NCI-H1092 treated with DMSO at 0.1 percent for 48 hours (cell line): ENCODE measurements at places on chromosomes 5 and 9.

- DNase-seq: no peak
Observed at GRCh38 chr5:108503986-108504385, 122.1 kb upstream of the FBXL17 start.

DNA sequence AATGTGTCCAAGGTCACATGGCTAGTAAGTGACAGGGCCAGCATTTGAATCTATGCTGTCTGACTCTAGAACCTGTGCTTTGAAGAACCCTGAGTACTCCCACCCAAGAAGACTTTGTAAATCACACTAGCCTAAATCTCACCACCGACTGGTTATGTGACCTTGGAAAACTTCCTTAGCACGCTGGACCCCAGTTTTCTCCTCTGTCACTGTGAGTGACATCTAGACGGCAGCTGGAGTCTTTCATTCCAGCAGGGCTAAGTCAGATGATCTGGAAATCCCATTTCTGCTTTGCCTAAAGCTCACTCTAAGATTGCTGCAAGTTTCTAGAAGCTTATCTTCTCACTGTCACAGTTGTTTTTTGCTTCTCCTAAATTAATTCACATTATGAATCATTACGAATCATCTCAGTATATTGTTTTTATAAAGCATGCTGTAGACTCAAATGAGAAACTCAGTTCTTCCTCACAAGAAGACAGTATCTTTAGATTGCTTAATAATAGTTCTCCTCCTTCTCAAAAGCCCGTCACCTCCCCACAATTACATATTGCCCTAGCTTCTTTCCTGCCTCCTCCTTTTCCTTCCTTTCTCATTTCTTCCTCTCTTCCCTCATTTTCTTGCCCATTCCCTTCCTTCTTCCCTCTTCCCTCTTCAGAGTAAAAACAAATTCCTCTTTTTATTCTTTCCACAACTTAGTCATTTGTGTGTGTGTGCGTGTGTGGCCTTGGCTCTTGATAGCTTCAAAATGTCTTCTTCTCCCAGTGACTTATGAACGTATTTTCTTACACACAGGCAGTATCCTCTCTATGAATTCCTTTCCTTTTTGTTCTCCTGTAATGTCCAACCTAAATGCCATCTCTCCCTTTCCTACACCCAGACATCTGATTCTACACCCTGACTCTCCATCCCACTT is 16.8 kb downstream of the ALDOB start:
- DNase-seq: no peak

DNA sequence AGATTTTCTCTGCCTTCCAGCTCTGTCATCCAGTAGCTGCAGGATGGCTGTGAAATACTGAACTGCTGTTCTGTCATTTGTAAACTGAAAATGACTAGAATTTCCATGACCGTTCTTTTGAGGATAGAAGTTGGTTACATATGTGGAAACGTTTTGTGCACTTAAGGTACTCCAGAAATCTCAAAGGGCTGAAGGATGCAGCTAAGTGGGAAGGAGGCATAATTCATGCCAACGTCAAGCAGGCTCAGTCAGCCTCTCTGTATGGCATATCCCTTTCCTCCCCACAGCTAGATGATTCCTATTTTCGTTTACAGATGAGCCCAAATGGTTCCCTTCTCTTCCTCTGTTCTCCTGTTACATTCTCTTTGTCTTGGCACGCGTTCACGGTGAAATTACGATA is 257.6 kb downstream of the FBXL7 start:
- DNase-seq: no peak

DNA sequence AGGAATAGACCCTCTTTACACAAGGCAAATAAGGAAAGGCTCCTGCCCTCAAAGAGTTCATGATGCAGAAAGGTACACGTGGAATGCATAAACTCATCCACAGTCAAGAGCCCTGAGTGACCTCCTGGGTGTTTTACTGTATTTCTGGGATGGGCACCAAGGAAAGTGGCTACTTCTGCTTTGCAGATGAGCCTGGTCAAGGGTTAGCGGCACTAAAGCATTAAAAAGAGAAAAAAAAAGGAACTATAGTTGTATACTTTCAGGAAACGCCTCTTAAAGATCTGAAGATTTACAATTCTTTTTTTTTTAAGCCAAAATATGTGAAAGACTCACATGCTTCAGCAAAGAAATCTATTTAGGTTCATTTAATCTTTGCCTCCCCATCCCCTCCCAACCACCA is 366.2 kb upstream of the PDE4D start:
- no peak for DNase-seq

- no peak for DNase-seq
Observed at GRCh38 chr5:62812621-62813255, 234.1 kb downstream of the LRRC70 start.

DNA sequence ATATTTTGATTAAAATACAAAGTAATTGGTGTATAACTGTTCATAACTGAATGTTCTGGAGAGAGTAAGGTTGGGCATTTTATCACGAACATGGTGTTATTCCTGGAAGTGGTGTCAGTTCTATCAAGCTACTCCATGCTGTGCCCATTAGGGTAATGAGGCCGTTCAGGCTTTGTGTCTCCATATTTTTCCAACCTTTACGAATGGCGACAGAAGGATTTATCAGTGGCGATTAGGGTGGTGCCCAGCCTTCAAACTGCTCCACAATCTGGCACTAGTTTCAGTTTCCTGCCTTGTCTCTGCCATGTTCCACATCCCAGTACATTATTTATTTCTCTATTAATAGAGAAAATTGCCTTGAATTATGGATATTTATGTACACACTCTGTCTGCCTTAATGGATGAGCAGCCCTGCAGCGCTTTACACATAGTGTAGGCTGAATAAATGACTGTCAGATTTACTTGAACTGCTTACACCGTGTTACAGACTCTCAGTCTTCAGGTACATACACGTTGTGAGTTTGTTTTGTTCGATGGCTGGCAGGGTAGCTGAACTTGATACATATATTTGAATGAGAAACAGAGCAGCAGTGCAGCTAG is 23.9 kb upstream of the TMC1 start:
- DNase-seq: no peak

GRCh38 chr5:143054480-143054941 is 284.3 kb downstream of the ARHGAP26 start:
- DNase-seq: no peak

DNA sequence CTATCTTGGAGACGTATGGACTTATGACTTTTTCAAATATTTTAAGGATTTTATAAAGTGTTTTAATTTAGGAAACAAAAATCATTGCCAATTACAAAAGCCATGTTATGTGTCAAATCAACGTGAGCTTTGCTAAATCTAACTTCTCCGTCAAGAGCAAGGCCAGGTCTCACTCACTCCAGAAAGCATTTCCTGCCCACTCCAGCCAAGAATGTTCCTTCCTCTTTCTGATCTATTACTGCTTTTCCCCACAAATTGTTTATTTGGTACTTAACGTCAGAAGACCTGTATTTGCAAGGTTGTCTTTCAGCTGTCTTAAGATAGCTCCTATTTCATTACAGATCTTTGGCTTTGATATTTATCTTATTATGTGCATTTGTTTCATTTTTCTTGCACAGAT is 193.5 kb upstream of the HAPLN1 start:
- no peak for DNase-seq

- no peak for DNase-seq
Observed at GRCh38 chr9:431701-432100, 217.0 kb downstream of the DOCK8 start.

- DNase-seq: no peak
Observed at GRCh38 chr5:146068977-146069779, 36.2 kb downstream of the PLAC8L1 start.

GRCh38 chr9:134412298-134412711 is 86.0 kb downstream of the RXRA start:
- no peak for DNase-seq

- no peak for DNase-seq
Observed at GRCh38 chr5:173202266-173202875, 32.6 kb downstream of the NKX2-5 start.

DNA sequence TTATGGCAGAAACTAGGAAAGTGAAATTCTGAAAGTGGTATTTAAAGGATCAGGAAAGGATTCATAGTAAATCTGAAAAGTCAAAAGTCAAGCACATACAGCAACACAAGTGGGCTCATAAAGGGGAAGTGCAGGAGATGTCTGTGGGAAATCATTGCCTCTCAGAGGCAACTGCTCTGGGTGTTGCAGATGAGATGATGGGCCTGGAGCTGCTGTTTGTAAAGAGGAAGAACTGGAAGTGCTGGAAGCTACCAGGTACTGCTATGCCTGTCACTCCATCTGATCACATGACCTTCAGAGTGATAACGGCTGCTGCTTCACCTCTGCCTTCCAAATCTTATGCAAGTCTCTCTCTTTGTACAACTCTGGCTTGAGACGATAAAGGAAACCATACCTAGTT is 55.9 kb downstream of the ADRB2 start:
- DNase-seq: no peak

DNA sequence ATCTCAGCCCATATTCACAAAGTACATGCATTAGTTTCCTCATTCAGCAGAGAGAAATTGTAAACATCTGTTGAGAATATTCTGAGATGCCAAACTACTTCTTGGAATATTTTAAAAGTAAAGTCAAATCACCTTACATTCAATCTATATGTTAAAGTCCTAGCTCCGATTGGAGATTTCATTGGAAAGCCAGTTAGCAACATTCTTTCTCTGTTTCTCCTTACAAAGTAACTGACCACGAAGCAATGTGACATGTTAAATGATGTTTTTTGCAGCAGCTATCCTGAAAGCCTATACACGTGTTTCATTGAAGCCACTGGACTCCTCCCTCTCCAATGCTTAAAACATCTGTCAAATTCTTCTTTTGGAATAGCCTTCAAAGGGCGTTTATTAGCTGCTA is 379.1 kb upstream of the CCNH start:
- DNase-seq: no peak

DNA sequence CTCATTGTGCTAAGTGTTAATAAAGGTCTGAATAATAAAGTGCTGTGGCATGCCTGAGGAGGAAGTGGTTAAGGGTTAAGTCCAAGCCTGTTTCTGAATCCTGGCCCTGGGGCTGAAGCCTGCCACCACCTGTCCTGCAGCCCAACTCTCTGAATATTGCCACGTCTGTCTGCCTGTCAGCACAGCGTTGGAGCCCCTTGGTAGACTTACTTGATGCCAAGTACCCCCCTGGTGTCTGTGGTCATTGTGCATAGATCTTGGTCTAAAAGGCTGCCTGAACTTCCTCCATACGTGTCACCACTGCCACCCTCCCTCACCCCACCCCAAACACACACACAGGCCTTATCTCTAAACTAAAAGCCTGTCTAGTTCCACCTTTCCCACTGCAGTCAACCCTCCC is 35.4 kb upstream of the SLC2A8 start:
- no peak for DNase-seq

GRCh38 chr9:135596211-135596610 is 34.7 kb downstream of the PAEP start:
- no peak for DNase-seq

DNA sequence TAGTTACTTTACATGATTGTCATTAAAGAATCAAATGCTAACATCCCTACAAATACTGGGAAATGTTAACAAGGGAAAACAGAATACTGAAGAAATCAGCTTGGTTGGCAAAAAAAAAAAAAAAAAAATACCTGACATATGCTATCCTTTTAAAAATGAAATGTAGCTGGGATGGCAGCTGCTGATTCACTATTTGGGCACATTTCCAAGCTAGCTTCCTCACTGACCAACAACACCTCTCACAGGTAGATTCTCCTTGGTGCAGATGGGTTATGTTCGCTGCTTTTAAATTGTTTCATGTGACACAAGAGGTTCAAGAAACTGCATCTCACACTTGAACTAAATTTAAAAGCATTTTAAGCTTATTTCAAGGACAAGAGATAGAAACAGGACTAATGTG is 6.1 kb upstream of the PRUNE2 start:
- peak; percentile 19 for DNase-seq

DNA sequence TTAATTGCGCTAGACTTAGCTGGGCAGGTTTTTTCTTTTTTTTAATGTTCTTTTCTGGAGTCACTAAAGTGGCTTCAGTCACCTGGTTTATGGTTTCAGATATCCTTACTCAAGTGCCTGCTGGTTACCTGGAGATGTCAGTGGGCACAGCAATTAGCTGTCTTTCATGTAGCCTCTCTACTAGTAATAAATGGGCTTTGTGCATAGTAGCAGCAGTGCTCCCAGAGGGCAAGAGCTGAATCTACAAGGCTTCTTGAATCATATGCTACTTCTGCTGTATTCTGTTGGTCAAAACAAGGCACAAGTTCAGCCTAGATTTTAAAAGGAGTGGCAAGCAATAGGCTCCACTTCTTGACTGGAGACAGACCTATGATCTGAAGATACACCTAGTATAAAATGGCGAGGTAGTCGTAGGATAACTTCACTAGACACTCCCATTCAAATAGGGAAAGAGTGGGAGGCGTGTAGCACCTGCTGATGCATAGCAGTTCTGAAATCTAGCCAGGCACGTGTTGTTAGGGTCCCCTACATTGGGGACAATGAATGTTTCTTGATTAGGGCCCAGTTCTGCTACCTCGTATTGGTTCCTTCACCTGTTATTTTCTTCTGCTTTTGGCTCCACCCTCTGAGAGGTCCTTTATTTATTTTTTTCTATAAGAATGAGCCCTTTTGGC is 7.0 kb downstream of the SCAMP1 start:
- DNase-seq: peak; percentile 2

- no peak for DNase-seq
Observed at GRCh38 chr5:95892784-95893354, 68.8 kb downstream of the ELL2 start.

- DNase-seq: no peak
Observed at GRCh38 chr9:126049088-126049487, 277.5 kb upstream of the MVB12B start.

DNA sequence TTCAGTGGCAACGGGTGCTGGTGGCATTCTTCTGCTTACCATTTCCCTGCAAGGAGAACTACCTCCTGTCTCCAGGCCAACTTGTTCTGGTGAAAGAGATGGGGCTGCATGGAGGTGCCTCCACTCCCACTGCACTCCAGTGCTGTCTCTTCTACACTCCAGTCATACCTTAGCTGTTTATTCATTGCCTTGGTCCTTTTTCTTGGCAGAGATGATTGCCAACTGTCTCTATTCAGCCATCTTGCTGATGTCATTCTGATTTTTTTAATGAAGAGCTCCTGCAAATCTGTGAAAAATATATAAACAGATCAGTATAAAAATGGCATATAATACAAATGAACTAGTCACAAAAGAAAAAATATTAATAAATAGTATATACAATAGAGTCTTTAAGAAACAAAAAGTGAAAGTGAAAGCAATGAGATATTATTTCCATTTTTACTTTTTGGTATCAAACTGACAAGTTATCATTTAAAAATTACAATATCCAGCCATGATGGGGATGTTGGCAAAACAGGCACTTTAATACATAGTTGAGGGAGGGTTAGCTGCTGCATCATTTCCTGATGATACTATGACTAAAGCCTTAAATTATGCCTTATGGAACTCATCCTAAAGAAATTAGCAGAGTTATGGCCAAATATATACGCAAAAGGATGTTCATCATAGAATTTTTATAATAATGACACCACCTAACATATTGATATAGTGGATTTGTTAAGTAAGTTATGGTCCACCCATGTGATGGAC is 109.4 kb downstream of the CARTPT start:
- DNase-seq: no peak
